ENCODE measurements at places on chromosomes 5 and 9. TPM values are rescaled to one million over a fixed set of nuclear protein-coding genes. Genes with fewer than 3 reads are reported as not detected.

TRIM7 gene
- 15.4 TPM for total RNA-seq

SH3GLB2 gene
- total RNA-seq, result 44.7 TPM

LRRC19 gene
- total RNA-seq, result not detected

LECT2 gene
- not detected for total RNA-seq

HMCN2 gene
- total RNA-seq, result 0.07 TPM

CNTNAP3B gene
- total RNA-seq, result 149 TPM

PCDHGA7 gene
- 2.0 TPM for total RNA-seq

FOCAD gene
- 172 TPM for total RNA-seq

PCDHGB4 gene
- total RNA-seq, result 5.6 TPM

TICAM2 gene
- 3.4 TPM for total RNA-seq

SLC36A2 gene
- not detected for total RNA-seq

PCDHGA5 gene
- 0.72 TPM for total RNA-seq

IL9 gene
- total RNA-seq, result not detected

ESM1 gene
- 411 TPM for total RNA-seq

GPR151 gene
- total RNA-seq, result not detected

P4HA2 gene
- total RNA-seq, result 39.1 TPM

RNF208 gene
- total RNA-seq, result 0.43 TPM

RLN2 gene
- 0.22 TPM for total RNA-seq

GOLGA2 gene
- total RNA-seq, result 73.5 TPM

LCN6 gene
- not detected for total RNA-seq

CTNND2 gene
- total RNA-seq, result not detected

PCSK1 gene
- 4.7 TPM for total RNA-seq

CLPTM1L gene
- 221 TPM for total RNA-seq

ELAVL2 gene
- 2.2 TPM for total RNA-seq

TMC1 gene
- total RNA-seq, result 2.2 TPM

BAAT gene
- total RNA-seq, result 0.07 TPM

ADAMTS19 gene
- not detected for total RNA-seq

PKD2L2 gene
- total RNA-seq, result not detected

PCDHB6 gene
- 0.07 TPM for total RNA-seq

ZFP2 gene
- 0.22 TPM for total RNA-seq

LIFR gene
- 54.9 TPM for total RNA-seq

AGPAT2 gene
- 29.1 TPM for total RNA-seq

PTGDS gene
- total RNA-seq, result not detected

SOWAHA gene
- total RNA-seq, result not detected

CDKN2B gene
- total RNA-seq, result 4.7 TPM

TAF11L14 gene
- not detected for total RNA-seq

PITX1 gene
- 0.57 TPM for total RNA-seq

REEP2 gene
- total RNA-seq, result 2.8 TPM

FGFR4 gene
- 4.2 TPM for total RNA-seq

AGXT2 gene
- not detected for total RNA-seq

COL5A1 gene
- total RNA-seq, result 109 TPM

LAMC3 gene
- 0.22 TPM for total RNA-seq

OSMR gene
- 59.1 TPM for total RNA-seq

ARSK gene
- 13.0 TPM for total RNA-seq

EGFLAM gene
- 1.7 TPM for total RNA-seq

PHF19 gene
- 50.4 TPM for total RNA-seq

BARHL1 gene
- total RNA-seq, result not detected

S100Z gene
- not detected for total RNA-seq

LRRC14B gene
- not detected for total RNA-seq

TXNDC8 gene
- total RNA-seq, result not detected

MAT2B gene
- 98.0 TPM for total RNA-seq

FCN2 gene
- not detected for total RNA-seq

INSL4 gene
- total RNA-seq, result not detected

TMEM232 gene
- 0.80 TPM for total RNA-seq

PALM2AKAP2 gene
- total RNA-seq, result 0.22 TPM

CCDC69 gene
- total RNA-seq, result 14.6 TPM

GRM6 gene
- total RNA-seq, result not detected

PCDHA5 gene
- total RNA-seq, result under 0.01 TPM
